ENCODE measurements at places on chromosomes 12 and 14.

DNA sequence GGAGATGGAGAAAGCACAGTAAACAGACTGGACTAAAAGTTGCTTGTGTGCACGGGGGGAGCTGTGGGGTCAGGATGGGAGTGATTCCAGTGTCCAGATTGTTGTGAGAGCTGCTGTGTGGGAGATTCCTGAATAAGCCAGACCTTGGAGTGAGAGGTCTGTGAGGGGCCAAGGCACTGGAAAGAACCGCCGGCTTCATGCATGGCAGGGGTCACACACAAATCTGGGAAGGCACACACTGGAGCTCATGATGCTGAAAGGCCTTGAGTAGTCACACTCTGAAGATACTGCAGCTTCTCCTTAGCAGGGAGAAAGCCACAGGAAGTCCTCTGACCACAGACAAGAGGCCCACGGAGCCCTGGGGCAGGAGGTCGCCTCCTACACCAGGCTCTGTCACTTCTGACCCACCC, 23.1 kb downstream of the ADCY6 start:
- peak; percentile 88 for DNase-seq

- no peak for DNase-seq
These were observed 23.2 kb downstream of the CLIP1 start for GRCh38 chr12:122399254-122399591.

DNA sequence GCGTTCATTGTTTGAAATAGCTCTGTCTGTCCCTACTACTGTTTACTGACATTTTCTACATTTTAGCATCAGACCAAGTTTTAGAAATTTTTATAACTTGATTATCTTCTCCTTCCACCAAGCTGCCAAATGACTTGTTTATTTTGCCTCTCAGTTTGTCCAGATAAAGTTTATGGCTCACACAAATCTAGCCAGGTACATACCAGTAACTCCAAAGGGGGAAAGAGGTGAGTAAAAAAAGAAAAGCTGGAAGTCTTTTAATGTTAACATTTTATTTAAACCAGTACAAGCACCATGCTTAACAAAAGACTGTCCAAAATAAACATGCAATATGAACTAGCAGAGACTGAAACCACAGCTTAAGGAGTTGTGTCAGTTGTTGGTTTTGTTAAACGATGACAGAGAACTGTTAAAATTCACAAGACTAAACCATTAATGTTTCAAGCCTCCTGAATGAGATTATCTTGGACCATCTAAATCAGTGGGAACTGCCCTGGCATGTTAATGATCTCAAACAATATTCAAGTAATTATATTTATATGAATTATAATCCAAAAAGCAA, 14.5 kb downstream of the GMFB start:
- no peak for DNase-seq

GRCh38 chr12:124848621-124849380, 14.9 kb downstream of the SCARB1 start:
- DNase-seq, result no peak

- no peak for DNase-seq
These were observed 211.8 kb upstream of the HMGA2 start for GRCh38 chr12:65612440-65612839.

GRCh38 chr12:42568952-42569915, 20.3 kb downstream of the PRICKLE1 start:
- DNase-seq, result peak; percentile 67

- DNase-seq, result no peak
These were observed 246.2 kb upstream of the NPAS3 start for GRCh38 chr14:32692441-32692840.

DNA sequence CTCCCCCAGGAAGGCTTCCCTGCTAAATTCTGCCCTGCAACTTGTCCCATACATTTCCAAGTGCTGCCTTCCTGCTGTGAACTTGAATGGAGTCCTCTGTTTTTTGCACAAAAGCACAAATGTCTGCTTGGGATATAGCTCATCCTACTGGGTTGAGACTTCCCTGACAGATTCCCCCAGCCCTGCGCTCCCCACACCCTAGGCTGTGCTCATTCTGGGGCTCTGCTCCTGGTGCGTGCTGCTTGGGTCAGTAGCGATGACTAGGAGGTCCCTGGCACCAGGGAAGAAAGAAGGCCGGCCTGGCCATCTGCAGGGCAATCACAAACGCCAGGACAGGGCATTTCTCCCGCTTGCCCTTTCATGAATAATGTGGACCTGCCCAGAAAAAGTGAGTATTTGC, 29.2 kb upstream of the FKBP4 start:
- no peak for DNase-seq

Measured in NB4 (cell line).